ENCODE measurements at places on chromosomes 11 and 22.

- DNase-seq = no peak
Observed at GRCh38 chr11:102449651-102450570, 2.7 kb downstream of the TMEM123 start.

- no peak for DNase-seq
Observed at GRCh38 chr11:126485021-126485792, 129.7 kb downstream of the ST3GAL4 start.

DNA sequence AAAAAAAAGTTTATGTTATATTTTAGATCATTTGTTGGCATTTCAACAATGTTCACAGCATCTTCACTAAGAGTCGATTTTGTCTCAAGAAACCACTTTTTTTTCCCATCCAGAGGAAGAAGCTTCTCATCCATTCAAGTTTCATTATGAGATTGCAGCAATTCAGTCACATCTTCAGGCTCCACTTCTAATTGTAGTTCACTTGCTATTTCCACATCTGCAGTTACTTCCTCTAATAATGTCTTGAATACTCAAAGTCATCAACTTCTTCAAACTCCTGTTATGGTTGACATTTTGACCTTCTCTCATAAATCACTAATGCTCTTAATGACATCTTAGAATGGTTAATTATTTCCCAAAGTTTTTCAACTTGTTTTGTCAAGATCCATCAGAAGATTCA, 61.3 kb upstream of the CHORDC1 start:
- DNase-seq = no peak

- no peak for DNase-seq
Observed at GRCh38 chr11:69286374-69287371, 7.3 kb upstream of the MYEOV start.

GRCh38 chr22:49297286-49297870, 530.3 kb downstream of the BRD1 start:
- peak; percentile 4 for DNase-seq

GRCh38 chr11:117748771-117749540, 48.1 kb downstream of the DSCAML1 start:
- no peak for DNase-seq
